Liver (tissue), 10 donors: ENCODE measurements at places on chromosomes 6 and 20. TPM values are rescaled to one million over a fixed set of nuclear protein-coding genes. Genes with fewer than 3 reads are reported as not detected.

TAP1 gene
- 18.2 TPM for total RNA-seq

ADTRP gene
- not detected for total RNA-seq

SNTA1 gene
- total RNA-seq, result 9.6 TPM

BANF2 gene
- total RNA-seq, result not detected

RIPOR3 gene
- 90.3 TPM for total RNA-seq

TMEM244 gene
- total RNA-seq, result not detected

TUBB1 gene
- total RNA-seq, result 0.17 TPM

HLA-DOA gene
- total RNA-seq, result 1.3 TPM

FAM83C gene
- 0.05 TPM for total RNA-seq

PROCR gene
- 6.7 TPM for total RNA-seq
